ENCODE measurements at places on chromosomes 3 and 15. TPM values are rescaled to one million over a fixed set of nuclear protein-coding genes. Genes with fewer than 3 reads are reported as not detected.

GRCh38 chr3:7166460-7166859 is 305.5 kb downstream of the GRM7 start:
- DNase-seq: no peak

DNA sequence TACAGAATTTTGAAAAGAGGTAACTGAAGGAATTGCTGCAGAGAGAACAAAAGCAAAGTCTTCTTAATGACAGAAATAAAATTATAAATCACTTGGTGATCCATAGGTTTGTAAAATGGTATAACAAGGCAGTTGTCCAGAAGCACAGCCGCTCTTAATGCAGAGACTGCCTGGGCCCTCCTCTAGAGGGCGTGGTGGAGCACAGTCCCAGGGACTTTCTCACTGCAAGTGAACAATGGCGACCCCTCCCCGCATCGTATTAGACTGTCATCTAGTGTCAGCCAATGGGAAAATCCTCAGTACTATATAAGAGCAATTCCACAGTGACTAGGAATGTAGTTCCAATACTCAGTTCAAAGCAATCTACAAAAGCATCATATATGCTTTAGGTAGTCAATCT is 26.4 kb upstream of the ZBED2 start:
- no peak for DNase-seq

GRCh38 chr3:45128950-45129349 is 17.2 kb downstream of the CDCP1 start:
- DNase-seq: no peak

DNA sequence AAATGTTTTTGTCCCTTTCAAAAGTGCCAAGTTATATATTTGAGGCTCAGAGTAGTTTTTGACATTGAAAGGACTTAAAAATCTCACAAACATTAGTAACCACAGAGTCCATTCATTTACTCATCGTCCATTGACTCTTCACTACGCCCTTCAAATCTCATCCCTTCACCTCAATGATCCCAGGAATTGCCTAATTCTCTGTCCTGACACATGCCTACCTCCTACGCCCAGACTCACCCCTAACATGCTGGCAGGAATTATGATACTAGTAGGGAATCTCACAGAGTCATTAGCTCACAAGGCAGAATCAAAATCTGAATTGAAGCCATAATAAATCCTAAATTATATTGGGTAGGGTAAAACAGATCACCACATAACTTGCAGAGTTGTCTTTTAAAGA is 410.1 kb downstream of the RAP2B start:
- DNase-seq: no peak

- DNase-seq: no peak
These were observed 16.3 kb downstream of the VPS39 start for GRCh38 chr15:42191610-42192346.

CYP8B1 gene
- 0.82 TPM for polyA plus RNA-seq

Data from right renal pelvis (tissue), 4 donors.